GM04503 (cell line): ENCODE measurements at places on chromosomes 16 and 17.

DNA sequence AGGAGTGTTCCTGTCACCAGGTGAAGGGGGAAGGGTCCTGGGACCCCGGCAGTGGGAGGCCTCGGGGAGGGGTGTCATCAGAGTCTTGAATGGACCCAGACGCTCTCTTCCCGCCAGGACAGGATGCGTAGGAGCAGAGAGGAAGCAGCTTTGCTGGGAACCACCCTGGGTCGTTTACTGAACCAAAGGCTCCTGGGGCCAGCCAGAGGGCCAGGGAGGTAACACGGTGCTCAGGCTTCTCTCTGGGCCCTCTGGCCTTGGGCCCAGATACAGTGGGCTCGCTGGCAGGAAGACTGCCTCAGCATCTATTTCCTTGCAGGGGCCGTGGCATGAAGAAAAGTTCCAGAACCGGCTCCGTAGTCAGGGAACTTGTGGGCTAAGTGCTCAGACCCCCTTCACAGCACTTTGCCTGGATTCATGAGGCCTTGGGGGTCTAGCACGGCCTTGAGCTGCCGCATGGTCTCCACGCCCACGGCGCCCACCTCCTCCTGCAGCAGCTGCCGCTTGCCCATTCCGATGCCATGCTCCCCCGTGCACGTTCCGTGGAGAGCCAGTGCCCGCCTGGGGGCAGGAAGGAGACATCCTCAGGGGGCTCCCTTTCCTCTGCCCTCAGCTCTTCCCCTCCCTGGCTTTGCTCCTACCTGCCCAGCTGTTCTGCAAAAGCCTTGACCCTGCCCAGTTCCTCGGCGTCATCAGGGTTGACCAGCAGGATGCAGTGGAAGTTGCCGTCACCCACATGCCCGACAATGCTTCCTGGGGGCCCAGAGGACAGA is 4.4 kb downstream of the LDHD start:
- no peak for DNase-seq

- no peak for DNase-seq
Measured at GRCh38 chr17:63701868-63702720, 2.2 kb upstream of the LIMD2 start.

DNA sequence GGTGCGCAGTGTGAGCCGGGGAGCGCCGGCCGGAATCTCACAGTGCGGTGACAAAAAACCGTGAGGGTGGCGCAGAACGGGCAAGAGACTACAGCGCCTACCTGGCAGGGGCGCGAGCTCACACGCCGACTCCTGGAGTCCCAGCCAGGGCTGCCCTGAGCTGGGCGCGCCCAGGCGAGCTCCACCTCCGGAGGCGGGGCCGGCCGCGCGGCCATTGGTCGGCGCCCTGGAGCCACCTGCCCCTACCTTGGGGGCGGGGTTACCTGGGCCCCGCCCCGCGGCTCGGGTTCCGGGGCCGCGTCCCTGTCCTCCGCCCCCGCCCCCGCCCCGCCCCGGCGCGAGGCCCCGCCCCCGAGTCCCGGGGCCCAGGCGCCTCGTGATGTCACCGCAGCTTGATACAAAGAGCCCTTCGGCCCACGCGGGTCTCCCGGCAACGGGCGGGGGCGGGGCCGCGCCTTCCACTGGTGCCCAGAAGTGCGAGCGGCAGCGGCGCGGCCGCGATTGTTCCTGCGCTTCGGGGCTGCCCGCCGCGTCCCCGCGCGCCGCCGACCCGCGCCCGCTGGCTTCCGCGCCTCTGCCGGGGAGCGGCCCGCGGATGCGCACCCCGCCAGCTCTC is 96.3 kb downstream of the RAB11FIP4 start:
- DNase-seq: no peak

DNA sequence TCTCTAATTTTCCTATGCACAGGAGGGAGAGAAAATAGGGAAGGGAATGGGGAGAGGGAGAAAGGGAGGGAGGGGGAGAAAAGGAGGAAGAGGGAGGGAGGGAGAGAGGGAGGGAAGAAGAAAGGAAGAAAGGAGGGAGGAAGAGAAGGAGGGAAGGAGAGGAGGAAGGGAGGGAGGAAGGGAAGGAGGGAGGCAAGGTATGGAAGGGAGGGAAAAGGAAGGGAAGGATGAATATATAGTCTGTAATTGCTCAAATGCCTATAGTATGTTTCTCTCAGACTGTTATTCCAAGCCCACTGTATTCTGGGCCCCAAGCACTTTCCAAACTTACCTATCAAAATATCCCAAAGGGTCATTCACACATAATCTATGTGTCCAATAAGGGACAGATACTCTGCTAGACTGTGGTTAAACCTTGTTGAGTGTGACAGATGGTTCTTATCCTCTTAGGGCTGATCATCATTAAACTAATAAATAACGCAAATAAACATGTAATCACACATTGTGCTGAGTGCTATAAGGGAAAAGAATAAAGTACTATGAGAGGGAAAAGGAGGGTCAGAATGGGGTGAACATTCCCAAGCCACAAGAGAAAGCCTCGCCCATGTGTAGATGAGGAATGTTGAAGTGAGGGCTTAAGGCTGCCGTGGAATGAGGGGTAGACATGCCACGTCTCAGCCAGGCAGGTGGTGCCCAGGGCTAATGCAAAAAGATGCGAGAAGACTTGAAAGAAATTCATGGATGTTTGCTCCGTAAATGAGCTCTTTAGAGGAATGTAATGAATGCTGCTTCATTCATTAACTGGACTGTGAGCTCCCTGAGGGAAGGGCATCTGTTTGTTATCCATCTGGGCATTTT is 30.6 kb downstream of the ASIC2 start:
- no peak for DNase-seq

GRCh38 chr16:56994311-56994710 is 5.0 kb downstream of the NLRC5 start:
- no peak for DNase-seq

DNA sequence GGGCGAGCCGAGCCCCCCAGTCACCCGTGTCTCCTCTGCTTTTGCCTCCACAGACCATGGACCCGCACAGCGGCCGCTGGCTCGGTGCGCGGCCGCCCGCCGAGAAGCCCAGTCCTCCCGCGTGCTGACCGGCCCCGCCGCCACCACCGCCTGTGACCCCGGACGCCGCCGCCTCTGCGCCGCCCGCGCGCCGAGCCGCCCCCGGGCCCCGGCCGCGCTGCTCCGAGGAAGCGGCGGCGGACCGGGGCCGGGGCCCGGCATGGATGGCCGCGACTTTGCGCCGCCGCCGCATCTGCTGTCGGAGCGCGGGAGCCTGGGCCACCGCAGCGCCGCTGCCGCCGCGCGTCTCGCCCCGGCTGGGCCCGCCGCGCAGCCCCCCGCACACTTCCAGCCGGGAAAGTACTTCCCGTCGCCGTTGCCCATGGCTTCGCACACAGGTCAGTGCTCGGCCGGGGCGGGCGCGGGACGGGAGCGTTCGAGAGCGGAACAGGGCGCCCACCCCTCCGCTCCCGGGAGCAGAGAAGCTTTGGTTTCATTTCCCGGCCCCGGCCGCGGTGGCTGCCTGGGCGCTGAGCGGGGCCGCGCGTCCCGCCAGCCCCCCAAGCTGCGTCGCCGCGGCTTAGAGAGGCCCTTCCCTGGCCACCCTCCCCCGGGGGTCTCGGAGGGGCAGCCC is 4.4 kb downstream of the BAHCC1 start:
- no peak for DNase-seq

- DNase-seq: no peak
Measured at GRCh38 chr17:5024604-5025003, 10.6 kb downstream of the SLC52A1 start.

DNA sequence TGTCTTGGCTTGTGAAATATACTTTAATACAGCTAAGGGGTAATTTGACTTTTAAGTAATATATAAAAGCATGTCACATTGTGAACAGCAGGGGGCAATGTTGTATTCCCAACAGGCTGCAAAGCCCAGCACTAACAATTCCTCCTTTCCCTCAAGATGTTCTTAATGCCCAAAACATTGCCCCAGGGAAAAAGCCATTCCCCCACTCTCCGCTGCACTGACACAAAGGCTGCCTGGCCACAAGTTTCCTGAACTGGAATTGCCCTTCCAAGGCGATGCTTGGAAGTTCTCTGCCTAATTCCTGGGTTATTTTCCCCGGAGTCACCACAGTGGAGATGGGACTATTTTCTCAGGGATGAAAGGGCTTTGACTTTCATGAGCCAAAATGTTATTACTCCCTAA is 27.2 kb downstream of the CLEC16A start:
- peak; percentile 62 for DNase-seq

DNA sequence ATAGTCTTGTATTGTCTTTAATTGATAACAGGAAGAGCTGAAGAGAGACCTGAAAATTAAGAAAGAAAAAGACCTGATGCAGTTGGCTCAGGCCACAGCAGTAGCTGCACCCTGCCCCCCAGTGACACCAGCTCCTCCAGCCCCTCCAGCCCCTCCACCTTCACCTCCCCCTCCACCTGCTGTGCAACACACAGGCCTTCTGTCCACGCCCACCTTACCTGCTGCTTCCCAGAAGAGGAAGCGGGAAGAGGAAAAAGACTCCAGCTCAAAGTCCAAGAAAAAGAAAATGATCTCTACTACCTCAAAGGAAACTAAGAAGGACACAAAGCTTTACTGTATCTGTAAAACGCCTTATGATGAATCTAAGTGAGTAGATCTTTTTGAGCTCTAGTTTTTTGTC is 36.8 kb downstream of the C17orf58 start:
- DNase-seq: no peak

GRCh38 chr16:87740909-87741424 is 24.8 kb downstream of the KLHDC4 start:
- peak; percentile 21 for DNase-seq

DNA sequence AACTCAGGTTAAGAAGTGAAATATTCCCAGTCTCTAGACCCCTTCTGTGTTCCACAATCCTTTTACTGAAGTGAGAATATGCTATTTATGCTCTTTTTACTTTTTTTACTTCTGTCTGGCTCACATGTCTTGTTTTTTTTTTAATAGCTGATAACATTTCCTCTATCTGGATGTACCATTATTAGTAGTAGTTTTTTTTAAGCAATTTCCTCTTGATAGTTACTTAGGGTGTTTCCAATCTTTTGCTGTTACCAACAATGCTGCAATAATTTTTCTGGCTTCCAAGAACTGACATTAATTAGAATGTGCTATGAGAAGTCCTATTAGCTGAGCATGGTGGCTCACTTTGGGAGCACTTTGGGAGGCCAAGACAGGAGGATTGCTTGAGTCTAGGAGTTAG is 32.0 kb downstream of the KSR1 start:
- no peak for DNase-seq

GRCh38 chr17:35915153-35915964 is 15.2 kb downstream of the RDM1 start:
- no peak for DNase-seq

GRCh38 chr17:82408288-82408937 is 9.7 kb upstream of the HEXD start:
- no peak for DNase-seq

- no peak for DNase-seq
Measured at GRCh38 chr17:10059684-10060211, 138.7 kb downstream of the GAS7 start.

DNA sequence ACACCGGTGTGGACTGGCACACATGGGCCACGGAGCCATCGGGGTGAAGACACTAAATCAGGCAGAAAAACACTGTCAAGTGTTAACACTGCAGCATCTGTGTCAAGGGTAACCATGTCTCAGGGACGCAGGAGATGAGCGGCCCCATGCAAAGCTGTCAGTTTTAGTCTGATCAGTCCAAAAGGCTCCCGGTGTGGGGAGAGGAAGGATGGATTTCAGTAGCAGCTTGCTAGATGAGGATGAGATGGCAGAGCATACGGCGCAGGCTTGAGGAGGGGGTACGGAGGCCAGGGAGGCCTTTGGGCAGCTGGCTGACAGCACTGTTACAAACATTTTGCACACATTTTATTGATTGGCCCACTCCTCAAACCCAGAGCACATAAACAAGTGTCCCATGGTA is 98.1 kb downstream of the GNAO1 start:
- DNase-seq: no peak

DNA sequence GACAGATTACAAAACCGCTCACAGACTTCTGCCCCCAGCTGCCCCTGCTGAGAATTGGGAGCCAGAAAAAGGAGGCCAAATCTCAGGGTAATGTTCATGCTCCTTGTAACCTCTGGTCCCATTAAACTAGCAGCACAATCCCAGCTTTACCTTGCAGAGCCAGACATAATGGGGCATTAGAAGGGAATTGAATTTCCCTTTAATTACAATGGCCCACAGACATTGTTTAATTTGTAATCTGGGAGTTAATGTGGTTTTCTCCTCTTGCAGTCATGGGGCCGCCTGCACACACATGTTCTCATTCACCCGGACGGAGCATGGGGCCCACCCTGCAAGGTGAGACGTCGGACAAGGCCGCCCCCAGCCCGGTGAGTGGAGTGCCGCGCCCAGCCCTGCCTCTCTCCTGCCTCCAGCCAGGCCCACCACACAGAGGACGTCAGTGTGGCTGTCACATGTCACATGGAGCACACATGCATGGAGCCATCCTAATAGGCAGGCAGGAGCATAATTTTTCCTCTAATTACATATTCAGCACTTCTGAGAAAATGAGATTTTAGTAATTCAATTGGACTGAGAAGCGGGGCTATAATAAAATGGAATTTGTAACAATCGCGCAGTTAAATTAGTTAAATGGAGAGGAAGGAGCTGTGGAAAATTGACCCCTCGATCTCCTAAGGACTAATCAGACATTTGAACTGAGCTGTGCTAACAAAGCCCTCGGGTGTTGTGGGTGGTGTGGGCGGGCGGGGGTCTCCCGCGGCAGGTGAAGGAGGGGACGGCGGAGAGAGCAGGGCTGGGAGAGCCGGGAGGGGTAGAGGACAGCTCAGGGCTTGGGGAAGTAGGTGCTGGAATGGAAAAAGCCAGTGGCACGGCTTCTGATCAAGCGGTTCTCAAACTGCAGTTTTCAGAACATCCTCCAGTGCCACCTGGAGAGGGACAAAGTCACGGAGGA is 87.7 kb downstream of the ENGASE start:
- no peak for DNase-seq

DNA sequence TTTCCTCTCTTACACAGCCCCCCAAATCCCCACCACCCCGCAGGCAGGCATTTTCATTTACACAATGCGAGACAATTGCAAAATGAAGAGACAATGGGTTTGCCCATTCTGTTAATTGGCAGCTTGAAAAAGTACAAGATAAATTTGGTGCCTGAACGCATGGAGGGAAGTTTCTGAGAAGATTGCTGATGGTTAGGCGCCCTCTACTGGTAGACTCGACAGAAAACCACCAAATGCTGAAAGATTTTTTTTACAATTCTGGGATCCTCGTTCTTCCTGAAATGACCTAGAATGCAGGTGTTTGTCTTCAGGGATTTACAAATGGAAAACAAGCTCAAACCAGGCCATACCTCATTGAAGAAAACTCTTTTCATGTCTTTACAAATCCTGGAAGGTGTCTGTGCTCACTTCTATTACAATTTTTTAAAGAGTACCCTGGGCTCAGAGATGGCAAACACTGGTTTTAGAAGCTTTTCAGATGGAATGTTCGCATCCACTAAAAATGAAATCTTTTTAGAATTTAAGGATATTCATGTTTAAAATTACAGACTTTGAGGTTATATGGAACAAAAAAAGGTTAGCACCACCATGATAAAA is 338.5 kb downstream of the PMP22 start:
- no peak for DNase-seq

DNA sequence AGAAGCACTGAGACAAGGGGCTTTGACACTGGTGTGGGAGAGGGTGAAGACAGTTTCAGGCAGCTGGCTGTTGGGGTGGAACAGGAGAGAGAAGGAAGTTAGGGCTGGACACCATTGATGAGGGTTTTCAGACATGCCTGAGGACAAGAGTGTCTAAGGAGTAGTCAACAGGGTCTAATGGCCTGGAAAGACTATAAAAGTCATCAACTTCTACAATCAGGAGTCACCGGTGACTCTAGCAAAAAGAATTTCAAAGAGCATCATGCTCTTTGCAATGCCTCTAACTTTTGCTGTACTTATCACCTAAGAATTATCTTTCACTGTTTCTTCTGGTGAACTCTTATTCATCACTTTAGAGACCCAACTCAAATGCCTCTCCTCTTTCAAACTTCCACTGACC is 213.9 kb downstream of the C16orf78 start:
- no peak for DNase-seq
